ENCODE measurements at places on chromosomes 3 and 15.

- DNase-seq: no peak
Measured at GRCh38 chr3:111947231-111947630, 31.6 kb upstream of the ABHD10 start.

DNA sequence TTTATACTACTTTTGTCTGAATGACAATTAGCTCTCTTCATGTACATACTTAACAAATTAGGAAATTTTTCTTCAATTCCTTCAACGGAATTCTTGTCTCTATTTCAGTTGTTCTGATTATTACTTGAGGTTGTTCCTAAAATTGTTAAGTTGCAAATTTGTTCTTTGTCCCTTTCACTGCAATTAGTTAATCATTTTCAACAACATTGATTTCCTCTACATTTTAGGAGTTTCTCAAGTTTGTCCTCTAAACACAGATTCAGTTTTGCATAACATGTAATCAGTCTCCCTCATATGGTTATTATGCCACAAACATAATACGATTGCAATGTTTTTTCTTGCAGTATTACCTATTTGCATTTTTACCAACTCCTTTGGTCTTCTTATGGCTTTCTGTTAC lies 283.5 kb downstream of the SV2B start:
- no peak for DNase-seq

DNA sequence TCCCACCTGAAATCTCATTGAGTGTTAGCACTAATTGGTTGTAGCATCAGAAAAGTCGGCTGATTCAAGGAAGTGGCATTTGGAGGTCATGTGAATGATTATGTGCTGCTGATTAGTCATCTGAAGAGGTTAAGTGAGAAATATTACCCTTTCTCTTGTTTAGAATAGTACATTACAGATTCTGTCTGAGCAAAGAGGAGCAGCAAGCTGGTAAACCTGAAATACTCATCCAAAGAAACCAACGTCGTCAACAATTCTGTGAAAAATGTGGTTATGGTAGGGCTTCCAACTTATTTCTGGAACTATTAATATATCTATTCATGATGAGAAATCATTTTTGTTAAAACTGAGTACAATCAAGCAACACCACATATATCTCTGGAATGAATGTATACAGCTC lies 1024.9 kb downstream of the TUSC7 start:
- DNase-seq: no peak

DNA sequence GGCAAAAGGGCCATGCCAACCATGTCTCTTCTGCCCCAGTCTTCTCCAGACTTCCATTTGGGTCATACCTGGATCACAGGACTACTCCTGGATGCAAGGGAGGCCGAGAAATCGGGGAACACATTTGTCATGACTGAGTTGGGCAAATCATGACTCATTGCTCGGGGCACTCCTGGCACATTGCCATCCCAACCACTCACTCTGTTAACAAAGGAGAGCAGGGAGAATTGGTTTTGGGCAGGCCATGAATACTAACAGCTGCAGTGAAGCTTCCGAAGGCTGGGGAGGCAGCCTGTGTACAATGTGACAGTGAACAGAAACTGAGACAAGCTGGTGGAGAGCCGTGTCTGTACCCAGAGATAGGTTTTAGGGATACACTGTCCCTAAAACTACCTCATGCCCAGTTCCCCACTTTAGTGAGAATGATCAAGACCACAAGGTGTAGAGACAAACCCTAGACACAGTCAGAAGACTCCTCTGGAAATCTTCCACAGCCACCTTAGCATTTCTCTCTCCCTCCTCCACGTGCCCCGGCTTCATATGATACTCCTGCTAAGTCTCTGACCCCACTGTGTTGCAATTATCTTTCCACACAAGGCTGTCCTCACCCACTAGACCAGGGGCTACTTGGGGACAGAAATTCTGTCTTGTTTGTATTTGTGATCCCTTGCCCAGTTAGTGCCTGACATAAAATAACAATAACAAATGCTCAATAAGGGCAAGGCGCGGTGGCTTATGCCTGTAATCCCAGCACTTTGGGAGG lies 10.5 kb upstream of the BUB1B start:
- peak; percentile 83 for DNase-seq

GRCh38 chr3:105580296-105580965 lies 213.7 kb downstream of the ALCAM start:
- DNase-seq: no peak

DNA sequence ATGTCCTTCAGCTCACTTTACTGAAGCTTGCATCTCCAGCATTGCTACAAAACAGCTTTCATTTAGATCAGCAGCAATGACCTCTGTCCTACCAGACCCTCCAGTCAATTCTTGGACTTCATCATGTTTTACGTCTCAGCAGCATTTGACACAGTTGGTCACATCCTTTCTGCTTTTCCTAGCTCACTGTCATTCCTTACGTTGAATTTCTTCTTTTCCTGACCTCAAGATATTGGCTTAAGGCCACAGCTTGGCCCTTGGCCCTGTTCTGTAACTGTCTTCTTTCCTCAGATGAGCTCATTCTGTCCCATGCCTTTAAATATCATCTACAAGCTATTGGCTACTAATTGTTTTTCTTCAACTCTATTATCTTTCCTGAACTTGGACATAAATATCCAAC lies 576.2 kb upstream of the KCNMB2 start:
- no peak for DNase-seq

GRCh38 chr3:48716508-48716981 lies 476 bp downstream of the IP6K2 start:
- DNase-seq: peak; percentile 7

GRCh38 chr3:141646760-141647561 lies 91.1 kb upstream of the RNF7 start:
- no peak for DNase-seq

DNA sequence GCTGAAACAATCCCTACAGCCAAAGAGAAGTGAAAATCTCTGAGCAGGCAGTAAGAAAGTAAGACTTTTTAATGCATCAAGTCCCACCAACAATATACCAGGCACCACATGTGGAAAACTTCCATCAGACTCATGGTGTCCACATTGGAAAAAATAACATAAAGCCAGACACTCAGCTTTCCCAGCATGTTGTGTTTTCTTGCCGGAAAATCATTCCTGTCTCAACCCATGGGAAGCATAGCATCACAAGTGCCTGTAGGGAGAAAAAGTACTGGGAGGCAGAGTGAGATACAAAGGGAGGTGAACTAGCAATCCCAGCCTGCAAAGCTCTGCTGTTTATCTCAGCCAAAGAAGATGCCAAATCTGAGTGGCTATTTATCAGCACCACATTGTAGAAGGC lies 868.9 kb downstream of the SI start:
- no peak for DNase-seq

- no peak for DNase-seq
Measured at GRCh38 chr15:27671819-27672437, 427.2 kb downstream of the OCA2 start.

- no peak for DNase-seq
Measured at GRCh38 chr15:76161153-76162035, 101.6 kb downstream of the TMEM266 start.

DNA sequence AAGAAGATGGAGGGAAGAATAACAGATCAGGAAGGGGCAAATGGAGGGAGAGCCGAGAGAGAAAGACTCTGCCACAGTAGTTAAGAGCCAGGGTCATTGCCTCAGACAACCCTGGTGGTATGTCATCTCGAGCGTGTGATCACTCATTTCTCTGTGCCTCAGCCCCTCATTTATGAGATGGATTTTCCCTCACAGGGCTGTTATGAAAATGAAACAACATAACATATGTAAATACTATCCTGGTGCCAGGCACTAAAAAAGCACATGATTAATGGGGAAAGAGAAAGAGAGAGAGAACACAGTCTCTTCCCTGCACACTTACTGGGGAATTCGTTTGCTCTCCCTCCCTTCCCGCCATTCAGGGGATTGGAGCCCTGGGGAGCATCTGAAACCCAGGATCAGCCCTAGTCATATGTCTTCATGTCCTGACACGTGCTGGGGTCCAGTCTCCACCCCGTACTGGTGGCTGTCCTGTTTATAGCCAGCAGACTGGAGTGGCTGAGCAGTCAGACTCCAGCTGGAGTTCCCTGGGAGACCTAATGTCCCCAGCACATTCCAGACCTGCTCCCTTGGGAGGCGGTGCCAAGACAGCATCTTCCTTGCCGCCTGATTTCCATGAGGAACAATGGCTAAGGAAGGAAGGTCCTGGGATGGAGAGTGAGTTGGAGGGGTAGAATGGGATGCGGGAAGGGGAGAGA lies 14.7 kb upstream of the AMOTL2 start:
- no peak for DNase-seq

GRCh38 chr15:95929232-95929846 lies 401.2 kb upstream of the NR2F2 start:
- no peak for DNase-seq

- DNase-seq: no peak
Measured at GRCh38 chr15:98900356-98900755, 107.2 kb downstream of the PGPEP1L start.

- no peak for DNase-seq
Measured at GRCh38 chr3:55488398-55489055, 1.4 kb upstream of the WNT5A start.

DNA sequence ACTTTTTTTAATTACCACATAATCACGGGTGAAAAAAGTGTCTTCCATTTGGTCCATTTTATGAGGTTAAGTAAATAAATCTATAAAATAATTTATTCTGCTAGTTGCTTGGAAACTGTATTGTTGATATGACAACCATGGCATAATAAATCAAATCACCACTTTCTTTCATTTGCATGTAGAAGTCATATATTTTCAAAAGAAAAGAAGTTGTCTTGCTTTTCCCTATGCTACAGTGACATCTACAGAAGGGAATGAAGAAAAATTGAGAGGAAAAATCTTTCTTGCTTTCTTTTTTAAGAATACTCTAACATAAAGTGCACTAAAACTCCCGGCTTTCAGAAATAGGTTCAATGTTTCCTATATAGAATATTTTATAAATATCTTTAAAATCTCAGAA lies 228.5 kb downstream of the ZBBX start:
- no peak for DNase-seq

- DNase-seq: no peak
Measured at GRCh38 chr3:72345980-72346379, 502.3 kb downstream of the SHQ1 start.

- no peak for DNase-seq
Measured at GRCh38 chr3:43155464-43156121, 49.7 kb upstream of the POMGNT2 start.

DNA sequence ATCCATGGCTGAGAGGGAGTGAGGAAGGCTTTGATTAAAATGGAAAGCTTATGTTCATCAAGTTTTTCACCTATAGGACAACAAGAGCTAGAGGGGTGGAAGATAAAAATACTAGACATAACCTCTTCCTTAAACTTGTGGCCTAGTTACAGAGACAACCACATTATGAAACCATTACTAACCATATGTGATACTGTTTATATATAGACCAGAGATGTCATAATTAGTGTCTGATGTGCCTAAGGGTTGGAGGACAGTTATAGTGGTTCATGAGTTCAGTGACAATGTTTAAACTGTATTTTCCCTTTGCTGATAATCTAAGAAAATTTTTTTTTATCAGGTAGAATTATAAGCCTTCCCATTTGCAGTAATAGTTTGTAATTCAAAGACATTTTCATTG lies 23.7 kb downstream of the PHLDB2 start:
- no peak for DNase-seq

DNA sequence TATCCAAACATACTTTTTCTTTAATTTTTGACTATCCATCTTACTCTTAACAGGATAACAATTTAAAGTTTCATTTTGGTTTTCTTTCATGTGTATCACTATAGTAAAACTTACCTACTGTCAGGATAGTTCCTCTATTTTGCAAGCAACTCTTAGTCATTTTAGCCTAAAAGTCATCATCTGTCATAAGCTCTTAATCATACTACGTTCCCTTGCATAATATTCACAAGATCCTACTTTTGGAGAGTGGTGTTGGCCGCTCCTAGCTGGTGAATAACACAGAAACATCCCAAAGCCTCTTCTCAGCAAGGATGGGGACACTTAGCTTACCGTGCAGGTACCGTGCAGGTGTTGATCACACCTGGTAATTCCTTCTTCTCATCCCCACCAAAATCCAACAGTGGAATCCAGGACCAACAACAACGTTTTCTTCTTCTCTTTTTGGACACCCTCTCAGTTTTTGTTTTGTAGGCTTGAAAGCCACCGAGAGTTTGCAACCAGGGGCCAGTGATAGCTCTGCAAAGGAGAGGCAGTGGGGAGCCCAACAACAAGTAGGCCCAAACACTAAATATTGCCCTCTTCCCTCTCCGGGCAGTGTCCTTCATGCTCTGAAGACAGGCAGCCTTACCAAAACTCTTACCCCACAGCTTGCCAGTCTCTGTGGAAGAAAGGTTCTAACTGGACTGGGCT lies 433 bp downstream of the FILIP1L start:
- DNase-seq: no peak

GRCh38 chr15:81377871-81378270 lies 3.9 kb upstream of the TMC3 start:
- no peak for DNase-seq

DNA sequence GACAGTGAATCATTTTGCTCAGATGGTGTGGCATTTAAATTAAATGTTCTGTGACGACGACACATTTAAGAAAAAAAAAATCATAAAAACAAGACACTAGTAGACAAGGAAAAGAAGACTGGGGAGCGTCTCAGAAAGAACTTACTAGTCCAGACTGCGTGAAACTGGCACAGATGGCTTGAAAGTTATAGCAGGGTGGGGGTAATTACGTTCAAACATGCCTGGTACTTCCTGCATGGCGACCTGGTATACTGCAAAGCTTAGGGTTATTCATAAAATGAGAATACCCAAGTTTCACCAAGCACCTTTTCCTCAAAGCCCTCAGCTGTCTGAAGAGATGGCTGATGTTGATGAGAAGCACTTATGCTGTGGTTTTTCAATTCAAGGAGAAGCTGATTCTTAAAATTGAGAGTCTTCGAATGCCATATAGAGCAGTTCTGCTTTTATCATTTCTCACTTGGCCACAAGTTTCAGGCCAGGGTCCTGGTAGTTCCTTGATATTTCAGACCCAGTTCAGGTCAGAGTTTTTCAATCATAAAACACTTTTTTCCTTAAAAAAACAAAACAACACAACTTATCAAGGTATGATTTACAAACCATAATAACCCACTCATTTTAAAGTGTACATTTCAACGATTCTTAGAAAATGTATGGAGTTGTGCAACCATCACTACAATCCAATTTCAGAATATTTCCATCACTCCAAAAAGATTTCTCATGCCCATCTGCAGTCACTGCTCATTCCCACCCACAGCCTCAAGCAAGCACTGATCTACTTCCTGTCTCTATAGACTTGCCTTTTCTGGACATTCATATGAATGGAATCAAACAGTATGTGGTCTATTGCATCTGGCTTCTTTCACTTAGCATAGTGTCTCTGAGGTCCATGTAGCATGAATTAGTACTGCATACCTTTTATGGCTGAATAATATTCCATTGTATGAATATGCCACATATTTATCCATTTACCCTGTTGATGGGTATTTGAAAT lies 24.7 kb downstream of the PCOLCE2 start:
- no peak for DNase-seq
